Temporal lobe (tissue), 4 donors: ENCODE measurements at places on chromosomes 3 and 15. TPM values are rescaled to one million over a fixed set of nuclear protein-coding genes. Genes with fewer than 3 reads are reported as not detected.

GOLGA8O gene
- under 0.01 TPM for total RNA-seq

GPR15 gene
- total RNA-seq, result not detected

DUOXA2 gene
- not detected for total RNA-seq

SMCO1 gene
- not detected for total RNA-seq

ULK3 gene
- 33.7 TPM for total RNA-seq

PRR23E gene
- total RNA-seq, result not detected

KBTBD13 gene
- total RNA-seq, result not detected

INAFM2 gene
- 11.3 TPM for total RNA-seq

TMOD3 gene
- 37.1 TPM for total RNA-seq

C3orf70 gene
- total RNA-seq, result 27.5 TPM

SPG21 gene
- total RNA-seq, result 35.4 TPM

ABHD14A gene
- total RNA-seq, result 11.6 TPM

CYP1A1 gene
- total RNA-seq, result 0.25 TPM

C2CD4B gene
- 1.2 TPM for total RNA-seq

CD47 gene
- total RNA-seq, result 312 TPM

SKOR1 gene
- total RNA-seq, result 0.25 TPM

POTEB2 gene
- total RNA-seq, result not detected

FBXL2 gene
- 43.8 TPM for total RNA-seq

PIGX gene
- total RNA-seq, result 43.8 TPM
